Stimulated activated CD4-positive, alpha-beta T cell treated with anti-CD3 and anti-CD28 coated beads, Interleukin-2, amount 100 ng/mL, for 24 hours (primary cell): ENCODE measurements at places on chromosomes 5 and 9.

GRCh38 chr5:94945656-94946055, 327.2 kb downstream of the SLF1 start:
- DNase-seq: no peak

DNA sequence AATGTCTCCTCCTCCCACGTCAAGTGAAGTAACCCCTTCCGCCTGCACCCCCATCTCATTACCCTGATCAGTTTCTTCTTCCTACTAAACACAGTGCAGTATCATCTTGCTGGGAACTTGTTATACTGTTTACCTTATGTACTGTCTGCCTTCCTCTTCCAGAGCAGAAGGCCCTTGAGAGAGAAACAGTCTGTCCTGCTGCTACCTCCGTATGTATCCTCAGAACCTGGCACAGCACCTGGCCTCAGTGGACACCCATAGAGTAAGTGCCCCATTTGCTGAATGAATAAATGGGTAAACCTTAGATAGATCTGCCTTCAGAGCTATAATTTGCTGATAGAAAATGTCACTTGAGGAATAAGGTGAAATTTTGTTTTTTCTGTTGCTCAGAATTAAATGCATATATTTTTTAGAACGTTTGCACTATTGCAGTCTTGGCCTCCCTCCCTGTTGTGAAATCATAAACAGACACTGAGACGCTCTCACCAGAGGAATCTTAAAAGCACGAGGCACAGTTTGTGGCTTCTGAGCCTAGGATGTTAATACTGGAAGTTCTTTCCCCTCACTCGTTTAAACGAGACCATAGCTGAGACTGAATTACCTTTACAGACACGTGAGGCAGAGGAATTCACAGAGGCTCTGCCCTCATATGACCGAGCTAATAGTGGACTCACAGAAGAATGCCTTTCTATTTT, 223.1 kb upstream of the DAP start:
- no peak for DNase-seq

- DNase-seq: peak; percentile 9
Observed at GRCh38 chr5:95718203-95718602, 12.9 kb upstream of the RHOBTB3 start.

- no peak for DNase-seq
Observed at GRCh38 chr5:158731014-158731413, 368.7 kb downstream of the EBF1 start.

GRCh38 chr5:99033014-99033900, 104.5 kb upstream of the CHD1 start:
- no peak for DNase-seq

DNA sequence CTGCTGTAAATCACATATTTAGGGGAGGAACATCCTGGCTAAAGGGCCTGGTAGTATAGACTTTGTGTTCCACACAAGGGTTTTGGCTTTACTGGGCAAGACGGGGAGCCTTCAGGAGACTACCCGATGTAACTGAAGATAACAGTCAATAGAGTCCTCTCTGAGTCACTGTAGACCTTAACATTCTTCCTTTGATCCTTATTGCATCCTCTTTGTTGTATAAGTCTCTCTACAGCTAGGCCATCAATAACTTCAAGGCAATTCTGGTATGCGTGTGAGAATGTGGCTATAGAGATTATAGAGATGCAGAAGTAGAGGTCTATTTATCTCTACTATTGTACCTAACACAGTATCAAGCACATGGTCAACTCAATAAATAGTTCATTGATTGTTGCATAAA, 67.3 kb upstream of the STK32A start:
- no peak for DNase-seq

GRCh38 chr9:15253197-15253596, 53.8 kb downstream of the TTC39B start:
- no peak for DNase-seq

DNA sequence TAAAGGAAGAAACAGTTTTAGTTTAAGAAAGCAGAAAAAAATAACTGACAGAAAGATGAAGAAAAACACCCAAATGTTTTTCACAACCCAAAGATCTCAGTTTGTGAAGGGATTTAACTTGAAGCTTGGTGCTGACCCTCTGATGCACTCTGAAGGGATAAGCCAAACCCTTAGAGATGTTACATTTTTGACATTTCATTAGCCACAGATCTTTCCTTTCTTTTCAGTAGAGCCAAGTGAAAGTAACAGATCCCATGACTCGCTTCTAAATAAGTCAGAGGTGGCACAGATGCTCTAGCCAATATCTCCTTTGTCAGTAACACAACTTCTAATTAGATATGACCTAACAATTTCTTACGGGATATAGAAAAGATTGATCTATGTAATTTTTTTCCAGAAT, 394.5 kb upstream of the EDIL3 start:
- DNase-seq: no peak

- no peak for DNase-seq
Observed at GRCh38 chr9:128828719-128829452, 708 bp downstream of the SPOUT1 start.

DNA sequence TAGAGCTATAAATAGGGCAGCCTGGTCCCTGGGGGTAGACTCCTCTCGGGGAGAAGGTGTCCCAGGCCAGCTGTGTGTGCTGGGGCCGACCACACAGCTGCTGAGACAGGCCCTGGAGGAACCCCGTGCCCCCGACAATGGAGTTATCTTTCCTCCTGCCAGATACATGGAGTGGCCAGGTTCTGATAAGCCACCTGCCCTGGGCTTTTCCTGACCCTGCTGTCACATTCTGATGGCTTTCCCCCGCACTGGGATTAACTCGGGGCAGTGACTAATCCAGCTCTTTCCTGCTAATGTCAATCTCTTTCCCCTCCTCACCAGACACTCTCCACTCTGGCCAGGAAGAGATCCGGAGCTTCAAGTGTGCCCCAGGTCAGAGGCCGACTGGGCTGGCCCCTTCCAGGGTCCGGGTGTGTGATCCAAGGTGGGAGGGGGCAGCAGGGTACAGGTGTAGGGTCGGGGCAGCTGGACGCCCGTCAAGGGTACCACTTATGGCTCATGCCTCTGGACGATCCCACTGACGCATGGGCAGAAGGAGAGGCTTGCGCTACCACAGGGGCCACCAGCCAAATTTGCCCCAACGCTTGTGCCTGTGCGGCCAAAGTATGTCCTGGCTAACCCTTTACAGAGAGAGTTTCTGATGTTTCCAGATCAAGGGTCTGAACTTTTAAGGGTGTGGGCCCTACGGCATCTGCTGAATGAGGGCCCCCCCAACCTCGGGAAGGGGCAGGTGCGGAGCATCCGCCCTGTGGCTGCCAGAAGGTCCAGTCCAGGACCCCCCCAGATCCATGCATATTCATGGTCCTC, 20.6 kb upstream of the COL5A1 start:
- no peak for DNase-seq

- DNase-seq: no peak
Observed at GRCh38 chr9:15203581-15203980, 103.4 kb downstream of the TTC39B start.

DNA sequence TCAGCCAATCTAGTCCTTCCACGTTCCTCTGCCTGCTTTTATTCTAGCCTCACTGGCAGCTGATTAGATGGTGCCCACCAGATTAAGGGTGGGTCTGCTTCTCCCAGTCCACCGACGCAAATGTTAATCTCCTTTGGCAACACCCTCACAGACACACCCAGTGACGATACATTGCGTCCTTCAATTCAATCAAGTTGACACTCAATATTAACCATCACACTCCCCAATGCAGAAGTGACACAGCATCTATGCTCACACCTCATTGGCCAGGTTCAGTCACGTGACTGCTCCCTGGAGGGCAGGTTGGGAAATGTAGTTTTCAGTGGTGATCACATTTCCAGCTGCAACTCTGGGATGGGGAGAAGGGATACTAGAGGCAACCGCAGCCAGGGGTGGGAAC, 13.0 kb downstream of the SUSD3 start:
- DNase-seq: no peak

DNA sequence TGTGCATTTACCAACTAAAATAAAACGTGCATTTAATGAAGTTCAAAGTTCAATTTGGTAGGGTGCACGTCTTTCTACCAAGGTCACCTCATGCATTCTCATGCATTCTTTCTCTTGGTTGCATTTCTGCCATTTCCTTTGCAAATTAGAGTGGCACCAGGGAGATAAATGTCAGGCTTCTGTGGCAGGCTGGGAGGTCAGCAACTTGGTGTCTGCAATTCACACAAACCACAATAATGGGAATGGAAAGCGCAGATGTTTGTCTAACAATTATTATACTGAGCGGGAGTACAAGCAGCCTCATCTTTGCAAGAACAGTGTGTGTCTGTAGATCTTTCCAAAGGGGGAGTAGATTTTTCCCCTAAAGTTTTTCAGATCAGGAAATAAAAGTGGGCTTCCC, 411.7 kb downstream of the DMRT2 start:
- no peak for DNase-seq

GRCh38 chr5:103847060-103847459, 284.5 kb upstream of the NUDT12 start:
- no peak for DNase-seq

GRCh38 chr9:79057576-79057975, 514.2 kb upstream of the TLE4 start:
- no peak for DNase-seq

- DNase-seq: no peak
Observed at GRCh38 chr9:19162956-19163355, 35.7 kb upstream of the PLIN2 start.

DNA sequence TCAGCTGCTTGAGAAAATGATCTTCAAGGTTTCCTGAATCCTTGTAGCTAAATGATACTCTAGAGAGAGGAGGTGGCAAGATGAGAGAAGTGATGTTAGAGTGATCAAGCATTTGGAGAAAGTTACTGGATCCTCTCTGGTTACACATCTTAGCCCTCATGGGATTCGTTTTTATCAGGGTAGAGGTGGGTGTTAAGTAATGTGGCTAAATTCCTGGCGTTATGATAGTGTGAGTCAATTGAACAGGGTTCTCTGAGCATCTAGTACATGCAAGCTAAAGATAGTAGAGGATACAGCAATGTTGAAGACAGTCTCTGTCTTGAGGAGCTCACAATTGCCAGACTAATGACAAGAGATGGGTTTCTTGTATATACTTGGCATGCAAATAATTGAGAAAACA, 123.7 kb downstream of the PSD2 start:
- no peak for DNase-seq

DNA sequence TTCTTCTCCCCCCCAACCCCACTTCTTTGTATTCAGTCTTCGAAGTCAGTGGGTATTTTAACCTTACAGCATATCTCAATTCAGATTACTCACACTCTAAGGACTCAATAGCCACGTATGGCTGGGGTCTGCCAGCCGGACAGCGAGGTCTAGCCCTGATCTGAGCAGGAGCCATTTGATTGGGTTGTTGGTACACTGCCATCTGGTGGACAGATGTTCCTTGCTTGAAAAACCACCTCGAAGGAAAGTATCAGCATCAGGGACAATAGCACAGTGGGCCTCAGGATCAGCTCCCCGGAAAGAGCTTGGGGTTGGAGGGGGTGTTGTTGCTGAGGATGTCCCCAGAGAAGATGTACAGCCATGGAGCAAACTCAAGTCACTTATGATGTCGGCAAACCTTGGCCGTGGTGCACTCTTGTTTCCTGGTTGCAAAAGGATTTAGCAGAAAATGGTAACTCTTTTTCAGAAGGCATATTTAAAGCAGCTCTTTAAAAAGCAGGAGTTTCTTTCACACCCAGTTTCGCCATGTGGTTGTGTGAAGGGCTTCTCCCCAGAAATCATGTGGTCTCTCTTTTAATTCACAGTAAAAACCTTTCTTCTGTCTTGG, 31.7 kb upstream of the KCNMB1 start:
- peak; percentile 40 for DNase-seq

- DNase-seq: no peak
Observed at GRCh38 chr5:95375591-95375990, 15.6 kb upstream of the FAM81B start.

GRCh38 chr9:109476642-109477257, 21.4 kb downstream of the PTPN3 start:
- no peak for DNase-seq

DNA sequence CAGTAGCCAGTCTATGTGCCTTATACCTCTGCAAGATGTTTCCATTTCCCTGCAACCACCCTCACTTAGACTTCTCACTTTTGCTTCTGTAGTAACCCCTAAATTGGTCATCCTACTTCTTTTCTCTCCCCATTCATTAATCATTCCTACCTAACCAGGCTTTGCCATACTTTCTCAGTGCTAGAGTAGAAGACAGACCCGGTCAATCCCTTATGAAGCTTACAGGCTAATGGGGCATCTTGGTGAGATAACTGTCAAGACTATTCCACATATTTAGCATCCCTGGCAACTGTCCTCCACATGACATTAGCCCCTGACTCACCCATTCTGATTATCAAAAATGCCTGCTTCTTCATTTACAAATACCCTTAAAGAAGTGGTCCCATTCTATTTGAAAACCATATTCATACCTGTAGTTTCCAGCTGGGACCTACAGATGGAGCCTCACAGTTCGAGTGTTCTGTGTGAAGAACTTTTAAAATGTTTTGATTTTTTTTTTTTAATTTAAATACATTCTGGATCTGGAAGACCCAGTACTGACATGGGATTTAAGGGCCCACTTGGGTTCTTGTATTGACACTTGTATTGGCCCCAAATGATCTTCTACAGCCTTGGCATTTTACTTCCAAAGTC, 21.0 kb downstream of the F2RL2 start:
- no peak for DNase-seq

DNA sequence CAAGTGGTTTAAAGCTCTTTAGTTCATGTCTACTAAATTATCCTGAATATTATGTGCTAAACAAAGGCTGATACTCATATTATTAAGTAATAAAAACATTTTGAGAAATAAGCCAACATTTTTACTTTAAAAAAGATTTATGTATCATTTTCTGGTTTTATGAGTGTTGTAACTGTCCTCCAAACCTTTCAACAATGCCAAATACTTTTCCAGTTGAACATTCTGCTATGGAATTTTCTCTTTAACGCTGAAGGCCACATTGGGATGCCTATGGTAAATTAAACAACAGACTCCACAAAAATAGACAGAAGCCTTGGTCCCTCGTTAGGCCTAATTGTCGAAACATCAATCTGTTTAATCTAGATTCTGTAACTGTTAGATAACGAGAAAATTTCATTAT, 131.3 kb downstream of the GLIS3 start:
- DNase-seq: no peak

- no peak for DNase-seq
Observed at GRCh38 chr5:135508496-135509005, 27.2 kb downstream of the NEUROG1 start.

DNA sequence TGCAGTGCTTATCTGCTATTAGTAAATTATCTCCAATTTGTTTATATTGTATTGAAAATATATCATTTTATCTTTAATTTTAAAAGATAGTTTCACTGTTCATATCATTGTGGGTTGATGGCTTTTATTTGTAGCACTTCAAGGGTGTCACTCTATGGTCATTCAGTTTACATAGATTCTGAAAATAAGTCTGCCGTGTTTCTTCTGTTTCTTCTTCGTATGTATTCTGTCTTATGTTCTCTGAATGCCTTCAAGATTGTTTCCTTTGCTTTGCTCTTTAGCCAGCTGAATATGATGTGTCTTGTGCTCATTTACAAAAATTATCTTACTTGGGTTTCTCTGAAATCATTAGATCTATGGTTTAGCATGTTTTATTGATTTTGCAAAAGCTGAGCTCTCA, 359.9 kb downstream of the CYLC2 start:
- no peak for DNase-seq

- peak; percentile 54 for DNase-seq
Observed at GRCh38 chr5:42949348-42950115, 90.6 kb downstream of the ANXA2R start.
